Right lobe of liver (tissue), 6 donors: ENCODE measurements at places on chromosomes 2 and 18. TPM values are rescaled to one million over a fixed set of nuclear protein-coding genes. Genes with fewer than 3 reads are reported as not detected.

GPR75 gene
- 1.5 TPM for total RNA-seq

COPS8 gene
- total RNA-seq: 18.8 TPM

MRO gene
- 3.5 TPM for total RNA-seq

DNA sequence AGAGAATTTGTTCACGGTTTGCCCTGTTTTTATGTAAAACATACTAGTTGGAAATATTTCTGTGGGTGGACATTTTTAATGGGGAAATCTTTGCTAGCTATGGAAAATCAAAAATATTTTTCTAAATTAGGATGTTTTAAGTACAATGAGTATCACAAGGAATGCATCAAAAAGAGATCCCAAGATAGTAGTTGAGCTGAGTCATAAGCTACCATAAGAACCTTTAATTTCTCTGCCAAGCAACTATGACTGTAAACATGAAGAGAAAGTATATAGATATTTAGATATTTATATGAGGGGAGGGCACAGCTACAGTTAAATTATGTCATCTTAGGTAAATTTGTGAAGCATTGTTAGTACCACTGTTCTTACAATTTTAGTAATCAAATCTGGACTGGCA is 646.2 kb downstream of the XIRP2 start:
- no peaks in the 10 kb centered on the region for H3K36me3 ChIP-seq
- DNase-seq: no peak
- no peak overlapping the region for H3K4me3 ChIP-seq
- H3K27me3 ChIP-seq: no peaks in the 10 kb centered on the region

GRCh38 chr2:226122041-226122440 is 677.6 kb downstream of the IRS1 start:
- H3K27ac ChIP-seq: no peak overlapping the region
- H3K36me3 ChIP-seq: no peaks in the 10 kb centered on the region
- H3K4me1 ChIP-seq: peaks cover 10% of the 10 kb centered on the region
- H3K4me3 ChIP-seq: no peak overlapping the region
- H3K27me3 ChIP-seq: no peaks in the 10 kb centered on the region
